ENCODE measurements at places on chromosomes 11 and 22.

GRCh38 chr22:49192180-49192856 is 635.4 kb downstream of the BRD1 start:
- no peak for DNase-seq

DNA sequence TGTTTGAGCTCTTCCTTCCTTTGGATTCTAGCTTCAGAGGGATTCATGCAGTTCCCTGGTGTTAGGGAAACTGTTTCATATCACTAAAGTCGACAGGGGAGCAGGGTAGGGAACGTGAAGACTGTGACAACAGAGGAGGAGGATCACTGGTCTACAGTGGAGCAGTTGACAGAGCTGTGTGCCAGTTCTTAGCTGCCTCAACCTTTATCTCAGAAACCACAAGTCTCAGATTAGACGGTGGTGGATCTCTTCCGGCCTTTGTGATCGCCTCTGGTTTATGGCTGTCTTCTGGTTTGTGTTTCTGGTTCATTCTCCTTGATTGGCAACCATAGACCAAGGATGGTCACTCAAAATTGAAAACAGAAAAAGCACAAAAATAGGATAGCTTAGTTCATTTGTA is 538.9 kb upstream of the API5 start:
- no peak for DNase-seq

GRCh38 chr11:1040428-1041148 is 4.1 kb upstream of the MUC6 start:
- no peak for DNase-seq

DNA sequence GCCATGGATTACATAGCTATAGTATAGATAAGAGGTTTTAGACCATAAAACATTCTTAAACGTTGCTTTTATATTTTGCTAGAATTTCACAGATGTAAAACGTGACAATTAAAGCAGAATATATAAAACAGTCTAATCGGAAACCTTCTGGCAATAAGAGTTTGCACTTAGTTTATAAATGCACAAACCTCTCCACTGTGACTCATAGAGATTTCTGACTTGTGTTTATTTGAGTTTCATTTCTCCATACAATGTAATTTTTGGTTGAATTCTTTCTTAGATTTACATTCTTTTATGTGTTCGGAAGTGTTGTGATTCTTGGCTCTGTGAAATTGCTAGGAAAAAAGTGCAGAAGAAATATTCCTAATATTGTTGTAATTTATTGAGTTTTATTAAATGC is 288.7 kb upstream of the CTSC start:
- peak; percentile 41 for DNase-seq

GRCh38 chr11:65380460-65381119 is 1.9 kb downstream of the SLC25A45 start:
- DNase-seq = no peak

DNA sequence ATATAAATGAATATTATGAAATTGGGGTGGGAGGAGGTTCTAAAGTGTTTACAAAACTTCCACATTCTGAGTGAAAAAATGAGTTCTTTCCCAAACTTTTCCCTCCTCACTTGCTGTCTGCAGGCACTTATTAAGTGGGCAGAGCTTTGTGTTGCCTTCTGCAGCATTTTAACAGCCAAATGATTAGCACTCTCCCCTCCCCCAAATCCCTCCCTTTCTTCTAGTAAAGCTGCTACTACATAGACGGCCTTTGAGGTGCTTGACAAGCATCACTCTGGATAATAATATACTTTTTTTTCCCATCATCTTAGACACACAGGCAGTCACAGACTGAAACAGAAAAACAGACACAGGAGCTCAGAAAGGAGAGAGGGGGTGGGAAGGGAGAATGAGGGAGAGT is 493.5 kb downstream of the DLG2 start:
- no peak for DNase-seq

GRCh38 chr11:20597680-20598484 is 1.5 kb upstream of the SLC6A5 start:
- no peak for DNase-seq

- DNase-seq = no peak
Measured at GRCh38 chr22:16956290-16956689, 51.7 kb downstream of the GAB4 start.

- DNase-seq = peak; percentile 25
Measured at GRCh38 chr11:92253945-92254344, 29.3 kb downstream of the FAT3 start.

Data from EH (cell line).